ENCODE measurements at places on chromosomes 1 and 21. TPM values are rescaled to one million over a fixed set of nuclear protein-coding genes. Genes with fewer than 3 reads are reported as not detected.
A peak's percentile ranks its signal among the peaks of the same experiment; 100 is the strongest.

ANKRD35 gene
- not detected for total RNA-seq

DNA sequence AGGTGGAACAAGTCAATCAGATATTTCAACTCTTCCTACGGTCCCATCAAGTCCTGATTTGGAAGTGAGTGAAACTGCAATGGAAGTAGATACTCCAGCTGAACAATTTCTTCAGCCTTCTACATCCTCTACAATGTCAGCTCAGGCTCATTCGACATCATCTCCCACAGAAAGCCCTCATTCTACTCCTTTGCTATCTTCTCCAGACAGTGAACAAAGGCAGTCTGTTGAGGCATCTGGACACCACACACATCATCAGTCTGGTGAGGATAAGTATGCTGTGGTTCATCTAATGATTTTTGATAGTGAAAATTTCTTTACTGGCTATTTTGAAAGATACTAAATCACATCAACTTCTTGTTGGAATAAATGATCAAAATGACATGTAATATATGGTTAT is 67.7 kb upstream of the MPC2 start:
- DNase-seq, result no peak

DNA sequence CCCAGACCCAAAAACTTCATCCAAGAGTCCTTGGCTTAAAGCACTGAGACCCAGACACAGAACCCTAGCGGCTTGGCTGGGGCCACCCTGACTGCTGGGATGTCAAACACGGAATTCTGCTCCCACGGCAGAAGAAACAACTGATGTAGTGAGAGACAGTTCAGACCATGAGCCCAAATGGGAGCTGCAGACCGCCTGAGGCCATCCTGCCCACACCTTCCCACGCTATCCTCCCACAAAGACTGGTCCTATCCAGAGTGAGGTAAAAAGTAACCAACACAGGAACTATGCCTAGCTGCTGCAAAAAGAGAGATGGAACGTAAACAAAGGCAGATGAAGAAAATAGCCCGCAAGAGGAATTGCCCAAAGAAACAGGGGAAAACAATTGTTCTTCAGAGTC is 203.3 kb downstream of the PTPRU start:
- no peak for DNase-seq

GRCh38 chr1:41743366-41743765 is 175.4 kb downstream of the HIVEP3 start:
- peak; percentile 94 for DNase-seq

GRCh38 chr1:51912881-51913280 is 34.4 kb upstream of the NRDC start:
- DNase-seq, result no peak

- DNase-seq, result no peak
Observed at GRCh38 chr1:53334781-53335180, 6.9 kb upstream of the LRP8 start.

DNA sequence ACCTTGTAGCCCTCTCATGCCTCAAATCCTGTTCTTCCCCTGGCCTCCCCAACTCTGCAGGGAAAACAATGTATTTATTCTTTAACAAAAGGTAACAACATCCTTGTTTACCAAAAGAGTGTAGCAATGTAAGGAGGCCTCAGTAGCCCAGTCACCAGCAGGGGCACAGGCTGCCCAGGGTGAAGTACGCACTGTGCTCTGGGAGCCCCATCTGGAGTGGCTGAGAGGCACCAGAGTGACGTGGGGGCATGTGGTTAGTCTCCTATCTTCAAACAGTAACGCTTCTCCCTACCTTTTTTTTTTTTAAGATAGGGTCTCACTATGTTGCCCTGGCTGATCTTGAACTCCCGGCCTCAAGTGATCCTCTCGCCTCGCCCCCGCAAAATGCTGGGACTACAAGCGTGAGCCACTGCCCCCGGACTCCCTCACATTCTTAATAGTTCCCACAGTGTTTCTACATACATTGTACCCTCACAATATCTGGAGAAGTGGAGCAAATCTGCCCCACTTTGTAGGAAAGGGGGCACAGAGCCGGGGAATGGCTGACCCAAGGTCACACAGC is 51.3 kb upstream of the ECE1 start:
- no peak for DNase-seq

GRCh38 chr1:115373305-115373704 is 35.3 kb upstream of the NGF start:
- DNase-seq, result peak; percentile 89

DNA sequence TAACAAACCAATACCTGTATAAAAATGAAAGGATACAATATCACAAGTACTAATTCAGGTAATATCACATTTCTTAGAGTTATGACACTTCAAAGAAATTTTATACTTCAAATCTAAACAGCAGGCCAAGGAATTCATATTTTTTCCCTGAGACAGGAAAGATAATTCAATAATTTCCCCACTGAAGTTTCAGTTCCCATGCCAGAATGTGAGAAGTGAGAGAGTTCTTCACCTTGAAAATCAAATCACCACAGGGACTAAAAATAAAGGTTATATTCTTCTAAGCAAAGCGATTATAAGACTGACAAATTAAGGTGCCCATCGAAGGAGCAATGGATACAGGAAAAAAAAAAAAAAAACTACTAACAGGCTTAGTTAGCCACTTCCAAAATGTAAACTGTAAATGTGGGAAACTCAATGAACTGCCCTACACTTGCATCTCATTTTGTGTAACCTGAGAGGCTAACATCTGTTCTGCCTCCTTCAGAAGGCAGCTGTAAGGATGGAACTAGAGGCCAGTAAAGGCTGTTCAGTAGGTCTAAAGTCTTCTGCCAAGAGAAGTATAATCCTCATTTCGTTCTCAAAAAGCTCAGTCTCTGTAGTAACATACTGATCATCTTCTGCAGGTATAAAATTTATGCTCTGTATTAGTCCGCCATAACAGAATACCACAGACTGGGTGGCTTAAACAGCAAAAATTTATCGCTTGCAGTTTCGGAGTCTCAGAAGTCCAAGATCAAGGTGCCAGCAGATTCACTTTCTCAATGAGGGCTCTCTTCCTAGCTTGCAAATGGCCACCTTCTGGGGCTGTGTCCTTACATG is 127.8 kb downstream of the RERE start:
- DNase-seq, result no peak

- DNase-seq, result no peak
Observed at GRCh38 chr1:239221656-239222055, 164.7 kb upstream of the CHRM3 start.

Data from HT1080 (cell line).